Esophagus muscularis mucosa (tissue), 4 donors: ENCODE measurements at places on chromosomes 12 and 14. TPM values are rescaled to one million over a fixed set of nuclear protein-coding genes. Genes with fewer than 3 reads are reported as not detected.

Gene INHBC
- not detected for total RNA-seq

Gene IL31
- total RNA-seq: not detected

Gene EPYC
- total RNA-seq: not detected

Gene PAX9
- total RNA-seq: 0.50 TPM

Gene KRT72
- total RNA-seq: not detected

Gene CMTM5
- 0.78 TPM for total RNA-seq

Gene SPTB
- total RNA-seq: 1.8 TPM

Gene KLRG1
- 2.0 TPM for total RNA-seq

Gene SRSF5
- total RNA-seq: 228 TPM

Gene DACT1
- 22.7 TPM for total RNA-seq

Gene GPR137C
- 0.40 TPM for total RNA-seq

Gene PTPRR
- 2.1 TPM for total RNA-seq

Gene OR6C2
- total RNA-seq: not detected

Gene BHLHE41
- total RNA-seq: 20.0 TPM

Gene LRTM2
- not detected for total RNA-seq

Gene PTHLH
- total RNA-seq: 2.7 TPM

Gene CISTR
- total RNA-seq: not detected

Gene FGF23
- total RNA-seq: not detected

Gene IFNG
- not detected for total RNA-seq

Gene TAS2R8
- total RNA-seq: not detected

Gene FOS
- 71.8 TPM for total RNA-seq

Gene ATL1
- total RNA-seq: 21.5 TPM

Gene ACVR1B
- 9.1 TPM for total RNA-seq

Gene LALBA
- not detected for total RNA-seq

Gene GYS2
- total RNA-seq: not detected

Gene EMP1
- 48.8 TPM for total RNA-seq

Gene TRPV4
- total RNA-seq: under 0.01 TPM

Gene BCL2L2
- total RNA-seq: 115 TPM

Gene GPR132
- total RNA-seq: 1.2 TPM

Gene NDRG2
- total RNA-seq: 222 TPM

Gene MYO1H
- total RNA-seq: not detected

Gene SERPINA3
- total RNA-seq: 262 TPM

Gene ORAI1
- 7.1 TPM for total RNA-seq

Gene FLVCR2
- 2.5 TPM for total RNA-seq

Gene CBLN3
- total RNA-seq: 1.2 TPM

Gene AQP2
- not detected for total RNA-seq

Gene DHH
- 0.66 TPM for total RNA-seq

Gene NXPH4
- total RNA-seq: not detected

Gene ART4
- 2.7 TPM for total RNA-seq

Gene CDC42BPB
- total RNA-seq: 124 TPM

Gene KCNA5
- 5.9 TPM for total RNA-seq

Gene C1S
- 519 TPM for total RNA-seq

Gene AICDA
- not detected for total RNA-seq

Gene ANO2
- 4.6 TPM for total RNA-seq

Gene TAS2R46
- 1.1 TPM for total RNA-seq
